ENCODE measurements at places on chromosomes 1 and 21.
A peak's percentile ranks its signal among the peaks of the same experiment; 100 is the strongest.

DNA sequence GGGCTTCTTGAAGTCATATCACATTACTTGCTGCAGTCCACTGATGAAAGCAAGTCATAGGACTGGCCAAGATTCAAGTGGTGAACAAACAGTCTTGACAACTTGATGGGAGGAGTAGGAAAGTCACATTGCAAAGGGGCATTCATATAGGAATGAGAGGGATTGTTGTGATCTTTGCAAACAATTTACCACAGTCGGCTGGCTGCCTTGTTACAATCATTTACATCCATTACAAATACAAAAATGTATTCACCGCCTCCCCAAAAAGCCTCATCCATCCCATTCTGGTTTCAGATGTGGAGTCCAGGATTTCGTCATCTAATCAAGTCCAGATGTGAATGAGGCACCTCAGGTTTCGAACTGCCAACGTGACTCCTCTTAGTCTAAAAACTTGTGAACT, 26.8 kb downstream of the GORAB start:
- no peak for DNase-seq

GRCh38 chr1:2803086-2803930, 1.8 kb upstream of the TTC34 start:
- DNase-seq, result peak; percentile 0

GRCh38 chr1:166172106-166172505, 5.3 kb upstream of the FAM78B start:
- DNase-seq, result no peak

GRCh38 chr1:231045286-231045685, 5.2 kb upstream of the FAM89A start:
- no peak for DNase-seq

GRCh38 chr1:109629372-109630030, 9.9 kb downstream of the AMPD2 start:
- DNase-seq, result no peak

DNA sequence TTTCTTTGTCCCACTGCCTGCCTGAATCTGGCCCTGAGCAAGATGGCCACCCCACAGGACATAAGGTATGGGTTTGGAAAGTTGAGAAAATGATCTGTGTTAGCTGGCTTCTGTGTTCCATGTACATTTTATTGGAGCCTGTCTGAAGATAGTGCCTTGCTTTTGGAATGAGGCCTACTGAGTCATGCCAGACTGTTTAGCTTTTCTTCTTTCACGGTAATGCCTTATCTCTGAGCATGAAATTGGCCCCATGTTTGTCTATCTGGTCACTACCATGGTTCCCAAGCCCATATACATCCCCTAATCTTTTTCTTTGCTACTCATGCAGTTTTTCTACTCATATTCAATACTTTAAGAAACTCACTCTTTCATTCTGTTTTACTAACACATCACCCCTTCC, 85.1 kb upstream of the LMO4 start:
- no peak for DNase-seq

- no peak for DNase-seq
Measured at GRCh38 chr21:35231090-35231489, 182.0 kb upstream of the RUNX1 start.

GRCh38 chr1:27634985-27635367, at the start of gene FGR:
TSS of gene FGR (minus strand) at chr1:27635185. CDS start at chr1:27623916, 11,269 bp downstream.
- DNase-seq, result no peak

- no peak for DNase-seq
Measured at GRCh38 chr1:234582681-234583301, 27.2 kb downstream of the IRF2BP2 start.

DNA sequence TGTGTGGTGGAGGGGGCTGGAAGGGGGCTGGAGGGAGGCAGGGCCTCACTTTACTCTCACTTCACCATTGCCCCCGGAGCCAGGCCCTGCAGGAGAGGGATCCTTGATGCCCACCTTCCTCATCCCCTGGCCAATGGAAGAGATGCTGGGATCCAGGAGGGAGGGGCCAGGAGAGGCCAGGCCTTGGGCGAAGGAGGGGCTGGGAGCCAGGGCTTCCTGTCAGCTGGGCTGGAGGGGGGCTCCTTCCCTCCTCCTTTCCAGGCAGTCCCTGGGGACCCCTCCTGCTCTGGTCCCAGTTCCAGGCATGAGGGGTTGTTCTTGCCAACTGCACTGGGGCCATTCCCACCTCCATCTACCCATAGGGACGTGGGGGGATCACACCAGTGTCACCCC, 5.7 kb downstream of the AHDC1 start:
- DNase-seq, result no peak

GRCh38 chr1:3555131-3555920, 56.0 kb downstream of the MEGF6 start:
- DNase-seq, result no peak

- DNase-seq, result no peak
Measured at GRCh38 chr1:100979631-100980030, 46.0 kb downstream of the DPH5 start.

DNA sequence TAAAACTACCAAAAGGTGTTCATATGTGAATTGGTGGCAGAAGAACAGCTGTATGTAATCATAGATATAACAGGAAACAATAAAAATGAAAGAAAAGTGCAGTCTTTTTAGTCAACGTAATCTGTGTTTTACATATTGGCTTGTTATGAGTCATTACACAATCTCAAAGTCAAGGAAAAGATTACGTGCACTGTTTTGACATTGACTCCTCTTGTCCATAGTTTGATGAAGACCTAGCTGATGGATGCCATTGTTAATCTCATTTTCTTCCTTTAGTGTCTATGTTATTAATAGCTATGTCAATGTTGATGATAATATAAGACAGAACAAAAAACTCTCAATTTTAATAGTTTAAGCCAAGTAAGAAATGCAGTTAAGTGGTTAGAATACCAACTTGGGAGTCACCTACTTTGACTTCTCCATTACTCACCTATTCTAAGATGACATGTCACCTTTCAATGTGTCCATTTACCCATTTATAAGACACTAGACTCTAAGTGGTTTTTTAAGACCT, 84.5 kb upstream of the SAMSN1 start:
- DNase-seq, result no peak

DNA sequence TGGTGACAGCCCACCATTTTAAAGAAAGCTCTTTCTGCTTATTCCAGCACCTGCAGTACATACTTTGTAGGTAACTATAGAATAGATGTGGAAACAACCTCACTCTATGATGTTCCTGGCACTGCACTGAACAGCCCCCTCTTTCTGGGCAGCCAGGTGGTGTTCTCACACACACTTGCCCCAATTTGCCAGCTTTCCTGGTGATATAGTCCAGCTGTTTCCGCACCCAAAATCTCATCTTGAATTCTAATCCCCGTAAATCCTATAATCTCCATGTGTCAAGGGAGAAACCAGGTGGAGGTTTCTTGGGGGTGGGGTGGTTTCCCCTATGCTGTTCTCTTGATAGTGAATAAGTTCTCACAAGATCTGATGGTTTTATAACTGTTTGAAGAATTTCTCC, 102.2 kb downstream of the FCRL5 start:
- DNase-seq, result no peak

- no peak for DNase-seq
Measured at GRCh38 chr1:200542162-200542561, 78.4 kb downstream of the KIF14 start.

DNA sequence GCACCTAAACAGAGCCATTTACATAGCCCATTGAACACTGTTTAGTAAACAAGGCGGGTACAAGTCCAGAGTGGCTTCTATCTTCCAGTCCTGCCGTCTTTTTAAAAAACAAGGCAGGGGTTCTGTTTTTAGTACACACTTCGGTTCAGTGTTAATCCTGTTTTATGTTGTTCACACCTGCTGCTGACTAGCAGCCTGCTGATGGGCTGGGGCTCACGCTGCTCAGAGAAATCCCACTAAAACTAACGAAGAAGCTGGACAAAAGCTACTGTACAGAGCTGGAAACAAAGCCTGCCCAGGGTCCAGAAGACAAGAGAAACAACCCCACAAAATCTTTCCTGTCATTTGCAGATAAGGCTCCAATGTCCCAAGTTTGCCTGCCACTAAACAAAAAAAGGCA, 13.2 kb downstream of the ESRRG start:
- DNase-seq, result no peak

DNA sequence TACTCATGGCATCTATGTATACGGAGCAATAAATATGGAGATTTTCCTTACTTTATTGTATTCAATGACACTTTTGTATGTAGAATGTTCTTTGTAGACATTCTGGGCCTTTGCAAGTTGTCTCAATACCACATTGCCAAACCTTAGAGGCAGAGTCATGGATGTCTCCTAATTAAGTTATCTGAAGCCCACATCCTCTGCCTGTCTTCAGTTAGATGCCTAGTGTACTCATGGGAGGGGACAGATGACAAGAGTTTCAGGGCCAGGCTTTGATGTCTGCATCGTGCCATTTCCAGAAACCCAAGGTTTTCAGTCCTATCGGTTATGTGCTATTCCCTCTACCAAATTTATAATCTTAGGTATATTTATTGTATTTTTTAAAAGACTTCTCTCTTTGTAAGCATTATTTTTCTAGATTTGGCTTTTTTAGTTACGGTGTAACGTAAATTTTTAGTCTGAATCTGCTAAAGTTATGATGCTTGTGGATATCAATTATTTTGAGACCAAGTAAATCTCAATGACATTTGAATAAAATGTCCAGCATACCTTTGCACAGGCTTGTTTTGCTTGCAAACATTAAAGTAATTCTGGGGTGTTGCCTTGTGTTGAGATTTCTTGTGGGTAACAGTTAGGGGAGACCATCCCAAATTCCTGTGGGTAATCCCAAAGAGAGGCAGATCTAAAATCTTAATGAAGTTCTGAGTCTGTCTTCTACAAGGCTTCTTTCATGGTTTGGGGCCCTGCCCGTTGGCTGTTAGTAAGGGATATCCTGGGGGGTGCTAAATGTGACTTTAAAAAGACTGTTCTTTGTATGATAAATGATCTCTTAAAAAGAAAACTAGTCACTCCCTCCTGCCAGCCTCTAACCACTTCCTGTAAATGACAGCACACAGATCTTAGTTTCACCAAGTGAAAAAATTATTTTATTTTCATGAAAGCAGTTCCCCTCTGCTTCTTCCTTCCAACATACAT, 8.0 kb upstream of the MACF1 start:
- DNase-seq, result peak; percentile 65

DNA sequence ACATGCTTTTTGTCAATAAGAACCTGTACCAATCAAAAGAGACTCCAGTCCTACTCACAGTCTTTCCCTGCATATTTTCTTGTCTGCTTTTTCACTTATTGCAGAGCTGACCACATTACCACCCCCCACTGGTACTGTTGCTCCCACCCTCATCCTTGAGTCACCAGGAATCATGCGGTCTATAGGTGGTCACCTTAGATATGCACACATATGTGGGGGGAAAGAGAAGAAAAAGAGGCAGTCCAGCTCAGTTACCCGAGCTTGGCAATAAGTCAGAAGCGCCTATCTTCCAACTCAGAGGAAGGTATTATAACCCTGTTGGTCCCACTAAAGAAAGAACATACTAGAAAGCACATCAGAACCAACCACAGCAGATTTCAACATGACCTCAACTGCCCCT, 119.2 kb downstream of the SMYD2 start:
- DNase-seq, result no peak

DNA sequence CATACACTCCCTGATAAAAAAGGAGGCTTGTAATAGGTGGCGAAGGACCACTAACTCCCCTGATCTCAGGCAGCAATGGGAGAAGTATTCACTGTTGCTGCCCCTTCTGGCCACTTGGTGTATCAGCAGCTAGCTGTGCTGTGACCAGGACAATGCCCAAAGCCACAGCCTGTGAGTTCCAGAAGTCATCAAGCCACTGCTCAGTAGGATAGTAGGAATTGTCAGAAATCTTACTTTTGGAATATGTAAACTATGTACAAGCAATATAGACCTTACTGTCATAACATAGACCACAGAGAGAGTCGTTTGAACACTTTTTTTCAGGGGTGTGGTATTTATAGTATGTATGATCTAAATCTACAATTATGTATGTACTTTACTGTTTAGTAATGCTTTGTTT, 248.3 kb upstream of the CAMK1G start:
- peak; percentile 2 for DNase-seq

DNA sequence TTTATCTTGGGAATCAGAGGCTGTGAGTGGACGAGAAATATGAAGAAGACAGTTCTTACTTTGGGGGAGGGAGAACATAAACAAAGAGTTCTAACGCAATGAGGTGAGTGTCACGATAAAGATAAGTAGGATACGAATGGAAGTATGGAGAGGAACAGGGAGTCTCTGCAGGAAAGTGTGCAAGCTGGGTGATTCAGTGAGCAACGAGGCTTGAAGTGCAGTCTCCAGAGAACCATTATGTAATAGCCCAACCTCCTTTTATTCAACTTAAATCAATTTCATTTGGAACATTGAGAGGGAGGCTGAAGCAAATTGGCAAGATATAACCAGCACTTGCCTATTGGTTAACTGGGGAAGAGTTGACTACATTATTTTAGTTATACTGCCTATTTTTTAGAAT, 99.3 kb upstream of the PLD5 start:
- no peak for DNase-seq

DNA sequence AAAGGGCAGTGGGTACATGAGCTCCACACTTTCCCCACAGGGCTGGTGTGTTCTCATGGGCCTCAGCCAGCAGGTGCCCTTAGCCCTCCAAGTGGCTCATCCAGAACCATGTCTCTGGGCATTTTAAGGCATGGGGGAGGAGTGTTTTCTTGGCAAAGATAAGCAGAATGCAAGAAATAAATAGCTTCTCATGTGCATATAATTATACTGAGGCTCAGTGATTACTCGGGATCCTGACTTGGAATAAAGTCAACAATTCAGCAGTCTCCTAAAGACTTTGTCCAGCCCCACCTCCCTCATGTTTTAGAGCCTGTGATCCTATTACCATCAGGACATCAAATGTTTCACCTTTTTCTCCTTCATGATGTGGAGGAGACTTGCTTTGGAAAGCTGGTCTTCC, 92.7 kb upstream of the COG2 start:
- no peak for DNase-seq

DNA sequence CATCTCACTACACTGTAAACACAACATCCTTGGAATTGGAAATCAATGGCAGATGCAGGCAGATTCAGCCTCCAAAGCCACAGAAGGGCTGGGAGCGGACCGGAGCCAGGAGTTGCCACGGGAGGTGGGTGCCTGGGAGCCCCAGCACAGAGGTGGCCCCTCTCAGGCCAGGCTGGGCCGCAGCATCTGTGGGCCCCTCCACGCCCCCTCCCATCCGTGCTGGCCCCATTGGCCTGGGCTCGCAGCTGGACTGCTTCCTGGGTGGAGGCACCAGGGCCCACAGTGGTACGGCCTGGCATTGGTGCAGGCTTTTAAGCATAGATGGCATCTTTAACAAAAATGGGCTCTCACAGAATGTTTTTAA, 64.2 kb downstream of the SLX9 start:
- DNase-seq, result no peak

Measured in stimulated activated CD4-positive, alpha-beta T cell treated with anti-CD3 and anti-CD28 coated beads, Interleukin-1b, Interleukin-23, amount 100 ng/mL, for 48 hours (primary cell).